ENCODE measurements at places on chromosomes 6 and 20.

- no peak for DNase-seq
Observed at GRCh38 chr6:41027241-41027640, 11.8 kb downstream of the UNC5CL start.

- no peak for DNase-seq
Observed at GRCh38 chr6:26172608-26172968, 85.4 kb downstream of the HFE start.

- no peak for DNase-seq
Observed at GRCh38 chr6:90078513-90079289, 184.4 kb downstream of the GJA10 start.

- DNase-seq, result no peak
Observed at GRCh38 chr6:131004387-131004755, 58.7 kb downstream of the EPB41L2 start.

DNA sequence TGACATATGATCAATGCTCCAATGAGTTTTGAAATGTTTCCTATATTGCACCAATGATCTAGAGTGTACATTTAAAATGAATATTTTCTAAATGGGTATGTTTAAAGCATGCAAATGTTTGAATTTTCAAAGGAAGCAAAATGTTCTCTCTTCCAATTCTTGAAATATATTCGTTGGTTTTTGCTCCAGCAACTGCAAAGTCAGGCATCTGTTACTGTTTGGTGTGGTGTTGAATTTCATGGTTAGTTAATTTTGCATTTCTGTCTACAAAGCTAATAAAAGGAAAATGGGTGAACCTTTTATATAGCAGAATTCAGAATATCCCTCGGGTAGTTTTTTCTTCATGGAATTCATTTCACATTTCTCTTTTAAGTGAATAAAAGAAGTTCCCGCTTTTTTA is 1018.3 kb downstream of the GRIK2 start:
- DNase-seq, result no peak

GRCh38 chr6:79627422-79627821 is 3.7 kb upstream of the SH3BGRL2 start:
- DNase-seq, result no peak

DNA sequence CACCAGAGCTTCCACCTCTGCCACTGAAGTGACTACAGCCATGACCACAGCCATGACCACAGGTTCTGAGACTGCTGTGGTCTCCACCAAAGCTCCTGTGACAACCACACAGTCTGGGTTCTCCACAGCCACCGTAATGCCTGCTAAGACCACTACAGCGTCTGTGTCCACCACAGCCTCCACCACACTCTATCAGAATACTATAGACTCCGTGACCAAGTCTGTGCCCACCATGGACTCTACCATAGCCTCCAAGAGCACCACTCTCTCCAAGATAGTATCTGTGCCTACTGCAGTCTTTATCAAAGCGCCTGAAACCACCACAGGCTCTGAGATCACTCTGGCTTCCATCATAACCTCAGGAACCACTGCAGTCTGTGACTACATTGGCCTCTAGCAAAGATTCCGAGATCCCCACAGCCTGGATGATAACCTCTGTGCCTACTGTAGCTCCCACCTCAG is 18.3 kb upstream of the MUC21 start:
- no peak for DNase-seq

GRCh38 chr6:24583463-24584381 is 62.3 kb downstream of the KIAA0319 start:
- peak; percentile 39 for DNase-seq

GRCh38 chr6:160959726-160960435 is 31.7 kb upstream of the MAP3K4 start:
- DNase-seq, result no peak

GRCh38 chr6:28794175-28795002 is 129.4 kb downstream of the TRIM27 start:
- no peak for DNase-seq

DNA sequence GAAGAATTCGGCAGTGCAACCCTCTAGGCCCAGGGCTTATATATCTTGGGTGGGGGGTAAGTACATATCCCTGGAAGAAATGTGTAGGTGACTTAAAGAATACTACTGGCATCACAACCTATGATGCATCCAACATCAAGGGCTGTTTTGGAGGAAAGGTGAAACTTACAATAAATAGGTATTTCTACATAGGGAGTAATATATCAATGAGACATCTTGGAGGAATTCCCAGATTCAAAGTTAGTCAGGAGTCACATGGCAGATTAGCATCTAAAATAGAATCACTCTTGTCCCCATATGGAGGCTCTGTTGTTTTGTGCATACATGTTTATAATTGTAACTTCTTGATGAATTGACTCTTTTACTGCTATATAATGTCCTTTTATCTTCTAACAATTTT is 375.5 kb downstream of the PAX1 start:
- DNase-seq, result no peak

- DNase-seq, result no peak
Observed at GRCh38 chr20:43322851-43323250, 133.1 kb upstream of the PTPRT start.

- DNase-seq, result no peak
Observed at GRCh38 chr6:15781890-15782289, 119.1 kb upstream of the DTNBP1 start.

DNA sequence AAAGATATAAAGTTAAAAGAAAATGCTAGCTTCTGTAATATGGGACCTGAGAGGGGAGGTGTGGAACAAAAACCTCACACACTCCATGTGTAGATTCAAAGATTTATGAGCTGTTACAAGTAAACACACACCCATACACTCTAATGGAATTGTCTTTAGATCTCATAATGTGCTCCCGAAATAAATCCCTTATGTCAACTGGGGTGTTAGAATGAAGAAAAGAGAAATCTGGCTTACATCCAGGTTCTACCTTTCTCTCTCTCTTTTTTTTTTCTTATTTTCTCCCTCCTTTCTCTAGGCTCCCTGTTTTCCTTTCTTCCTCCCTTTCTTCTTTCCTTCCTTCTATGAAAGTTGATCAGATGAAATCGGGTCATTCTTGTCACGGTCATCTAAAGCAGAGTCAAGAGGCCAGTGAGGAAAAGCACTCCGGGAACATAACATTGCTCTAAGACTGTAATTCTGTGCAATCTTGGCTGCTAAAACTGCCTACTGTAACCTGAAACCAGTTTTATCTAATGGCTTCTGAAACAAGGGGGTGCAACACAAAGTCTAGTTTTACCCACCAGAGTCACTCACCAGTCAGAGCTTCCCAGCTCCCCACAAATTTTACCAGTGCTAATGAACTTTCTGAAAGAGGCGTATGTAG is 68.3 kb upstream of the BTBD3 start:
- DNase-seq, result no peak

- DNase-seq, result no peak
Observed at GRCh38 chr20:7180256-7181045, 413.0 kb downstream of the BMP2 start.

DNA sequence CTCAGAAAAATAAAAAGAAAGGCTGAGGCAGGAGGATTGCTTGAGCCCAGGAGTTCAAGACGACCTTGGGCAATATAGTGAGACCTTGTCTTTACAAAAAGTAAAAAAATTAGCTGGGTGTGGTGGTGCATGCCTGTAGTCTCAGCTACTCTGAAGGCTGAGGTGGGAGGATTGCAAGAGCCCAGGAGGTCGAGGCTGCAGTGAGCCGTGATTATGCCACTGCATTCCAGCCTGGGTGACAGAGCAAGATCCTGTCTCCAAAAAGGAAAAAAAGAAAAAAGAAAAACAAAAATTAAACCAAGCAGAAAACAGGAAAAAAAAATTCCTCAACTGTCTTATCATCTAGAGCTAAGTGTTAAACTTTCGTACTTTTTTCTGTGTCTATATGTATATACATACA is 12.4 kb upstream of the SRSF3 start:
- no peak for DNase-seq

Measured in stimulated activated CD8-positive, alpha-beta memory T cell treated with anti-CD3 and anti-CD28 coated beads, Interleukin-2, amount 100 ng/mL, for 1 hour (primary cell).